ENCODE measurements at places on chromosomes 5 and 9.

- no peak for DNase-seq
These were observed 70.5 kb upstream of the GFPT2 start for GRCh38 chr5:180423598-180423997.

GRCh38 chr9:10146517-10147331 lies 466.1 kb downstream of the PTPRD start:
- no peak for DNase-seq

- DNase-seq, result peak; percentile 41
These were observed 35.9 kb upstream of the HSPA9 start for GRCh38 chr5:138610918-138611677.

DNA sequence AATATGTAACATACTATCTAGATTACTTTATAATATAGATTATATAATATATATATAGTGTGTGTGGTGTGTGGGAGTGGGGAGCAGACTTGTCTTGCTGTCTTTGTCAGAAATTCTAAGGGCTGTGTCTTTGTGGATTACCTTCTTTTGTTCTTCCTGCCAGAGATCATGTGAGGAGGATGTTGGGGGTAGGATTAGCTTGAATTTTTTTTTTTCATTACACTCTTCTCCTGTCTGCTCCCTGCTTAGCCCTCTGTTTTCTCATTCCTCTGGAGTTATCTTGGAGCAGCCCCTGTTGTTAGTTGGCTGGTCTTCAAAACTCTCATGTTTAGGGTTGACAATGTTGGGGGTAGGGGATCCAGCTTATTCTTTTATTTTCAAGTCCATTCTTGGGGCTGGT lies 21.0 kb upstream of the C9orf40 start:
- DNase-seq, result no peak

GRCh38 chr9:87497604-87498045 lies at the start of gene DAPK1:
Gene DAPK1, plus strand, starts transcription at chr9:87497867. Its CDS starts 1,211 bp downstream, at chr9:87499078.
- DNase-seq, result peak; percentile 68

DNA sequence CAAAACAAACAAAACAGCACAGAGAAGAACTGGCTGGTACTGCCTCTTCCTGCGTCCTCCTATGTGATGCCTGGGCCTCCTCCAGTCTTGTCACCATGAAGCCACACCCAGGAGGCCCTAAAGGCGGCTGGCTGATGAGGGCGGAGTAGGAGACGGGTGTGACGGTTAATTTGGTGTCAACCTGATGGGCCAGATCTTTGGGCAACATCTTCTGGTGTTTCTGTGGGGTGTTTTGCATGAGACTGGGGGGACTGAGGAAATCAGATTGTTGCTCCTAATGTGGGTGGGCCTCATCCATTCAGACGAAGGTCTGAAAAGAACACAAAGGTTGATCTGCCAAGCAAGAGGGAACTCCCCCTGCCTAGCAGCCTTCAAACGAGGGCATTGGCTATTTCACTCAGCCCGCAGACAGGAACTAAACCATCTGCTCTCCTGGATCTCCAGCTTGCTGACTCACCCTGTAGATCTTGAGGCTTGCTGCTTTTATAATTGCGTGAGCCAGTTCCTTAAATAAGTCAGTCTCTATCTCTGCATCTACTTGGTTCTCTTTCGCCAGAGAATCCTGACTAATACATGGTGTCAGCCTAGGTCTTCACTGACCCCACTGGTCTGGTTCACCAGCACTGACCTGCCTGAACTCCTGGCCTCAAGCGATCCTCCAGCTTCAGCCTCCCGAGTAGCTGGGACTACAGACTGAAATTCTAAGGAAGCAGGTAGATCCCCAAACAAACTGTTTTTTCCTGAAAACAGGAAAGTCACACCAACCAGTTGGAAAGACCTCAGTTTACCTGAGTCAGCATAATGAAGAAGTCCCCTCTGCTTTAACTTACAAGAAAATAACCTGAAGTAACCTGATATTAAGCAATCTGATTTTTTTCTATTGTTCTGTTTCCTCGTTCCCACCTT lies 12.8 kb upstream of the ZFP62 start:
- DNase-seq, result no peak

- no peak for DNase-seq
These were observed 3.7 kb downstream of the CDK20 start for GRCh38 chr9:87970602-87971001.

- no peak for DNase-seq
These were observed 113.1 kb downstream of the JMY start for GRCh38 chr5:79349047-79349446.

GRCh38 chr5:73451224-73452130 lies 2.9 kb upstream of the FOXD1 start:
- peak; percentile 77 for DNase-seq

- no peak for DNase-seq
These were observed 220.9 kb downstream of the GADD45G start for GRCh38 chr9:89825669-89826068.

DNA sequence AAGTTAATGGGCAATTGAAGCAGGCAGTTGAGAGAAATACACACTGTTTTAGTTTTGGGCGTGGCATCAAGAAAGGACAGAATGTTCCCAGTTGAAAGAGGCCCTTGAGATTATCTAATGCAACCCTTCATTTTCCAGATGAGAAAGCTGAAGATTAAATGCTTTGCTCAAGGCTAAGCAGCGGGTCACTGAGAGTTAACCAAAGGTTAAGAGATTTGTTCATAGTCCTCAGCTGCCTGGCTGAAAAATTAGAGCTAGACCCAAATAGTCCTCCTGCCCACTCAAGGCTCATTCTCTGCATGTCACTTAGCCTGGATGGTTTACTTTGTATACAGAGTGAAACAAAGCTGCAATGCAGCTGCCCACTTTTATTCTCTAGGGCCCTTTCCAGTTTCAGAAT lies 46.7 kb upstream of the MAMDC2 start:
- no peak for DNase-seq

DNA sequence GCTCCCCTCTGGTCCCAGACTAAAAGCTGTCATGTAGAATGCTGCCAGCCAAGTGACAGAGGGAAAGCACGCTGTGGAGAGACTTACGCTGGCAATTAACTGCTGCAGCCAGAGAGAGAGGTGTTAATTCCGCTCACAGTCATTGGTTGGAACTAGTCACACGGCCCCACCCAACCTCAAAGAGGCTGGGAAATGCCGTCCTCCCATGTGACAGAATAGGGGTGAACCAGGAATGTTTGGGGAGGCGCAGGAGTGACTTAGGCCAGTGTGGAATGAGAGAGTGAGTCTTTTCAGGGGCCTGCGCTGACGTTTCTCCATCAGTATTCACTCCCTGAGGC lies 87.6 kb downstream of the AMBP start:
- DNase-seq, result no peak

GRCh38 chr5:131375351-131375750 lies 111.5 kb downstream of the CDC42SE2 start:
- no peak for DNase-seq

DNA sequence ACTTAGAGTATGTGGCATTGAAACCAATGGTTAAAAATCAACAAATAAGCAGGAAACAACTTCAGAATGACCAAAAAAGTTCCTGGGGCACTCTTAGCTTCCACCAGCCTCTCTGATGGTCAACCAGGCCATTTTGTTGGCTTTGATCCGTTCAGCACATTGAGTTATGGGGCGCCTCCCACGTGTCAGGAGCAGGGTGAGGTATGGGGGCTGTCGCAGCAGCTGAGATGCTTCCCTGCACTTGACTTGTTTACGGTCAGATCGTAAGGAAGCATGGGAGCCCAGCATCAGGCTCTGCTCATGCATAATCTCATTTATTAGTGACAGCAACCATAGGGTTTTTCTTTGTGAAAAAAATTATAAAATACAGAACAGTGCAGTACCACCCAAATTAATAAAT lies 16.7 kb downstream of the SYK start:
- DNase-seq, result no peak

DNA sequence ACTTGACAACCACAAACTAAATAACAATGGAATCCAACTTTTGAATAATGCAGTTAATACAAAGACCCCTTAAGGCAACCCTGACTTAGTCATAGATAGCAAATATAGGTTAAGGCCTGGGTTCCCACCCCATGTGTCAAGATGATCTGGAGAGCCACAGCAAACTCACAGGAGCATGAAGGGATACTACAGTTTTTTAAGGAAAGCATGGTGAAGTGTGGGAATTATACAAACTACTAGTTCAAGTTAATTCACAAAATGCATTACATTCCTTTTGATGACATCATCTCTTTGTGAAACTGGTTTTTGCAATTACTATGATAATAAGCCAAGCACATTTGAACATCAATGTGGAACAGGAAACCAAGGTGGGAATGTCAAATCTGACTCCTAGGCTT lies 50.6 kb downstream of the LHFPL2 start:
- DNase-seq, result no peak

GRCh38 chr5:135821061-135821801 lies 13.2 kb upstream of the SLC25A48 start:
- no peak for DNase-seq

DNA sequence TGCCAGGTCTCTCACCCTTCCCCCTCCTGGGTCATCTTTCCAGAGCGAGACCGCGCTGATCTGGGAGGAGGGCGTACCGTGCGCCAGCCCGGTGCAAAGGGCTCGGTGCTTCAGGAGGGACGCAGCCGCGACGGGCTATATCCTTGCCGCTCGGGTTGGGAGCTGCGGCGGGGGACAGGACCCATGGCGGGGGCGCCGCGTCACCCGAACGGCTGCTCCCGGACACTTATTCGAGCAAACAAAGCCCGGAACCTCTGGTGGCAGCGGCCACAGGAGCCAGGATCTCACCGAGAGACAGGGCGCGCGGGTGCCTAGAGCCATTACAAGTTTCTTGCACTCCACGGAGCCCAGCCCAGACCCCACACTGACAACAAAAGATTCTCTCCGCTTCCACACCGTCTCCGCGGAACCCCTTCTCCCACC lies 1.3 kb downstream of the SEMA6A start:
- DNase-seq, result peak; percentile 26

- DNase-seq, result peak; percentile 16
These were observed 396.2 kb upstream of the IRX4 start for GRCh38 chr5:2278825-2279456.

GRCh38 chr5:133460172-133460758 lies 152.1 kb downstream of the FSTL4 start:
- peak; percentile 51 for DNase-seq

- no peak for DNase-seq
These were observed 133.0 kb downstream of the DOCK2 start for GRCh38 chr5:169770109-169770508.

GRCh38 chr5:66633754-66634153 lies 37.6 kb downstream of the MAST4 start:
- no peak for DNase-seq

DNA sequence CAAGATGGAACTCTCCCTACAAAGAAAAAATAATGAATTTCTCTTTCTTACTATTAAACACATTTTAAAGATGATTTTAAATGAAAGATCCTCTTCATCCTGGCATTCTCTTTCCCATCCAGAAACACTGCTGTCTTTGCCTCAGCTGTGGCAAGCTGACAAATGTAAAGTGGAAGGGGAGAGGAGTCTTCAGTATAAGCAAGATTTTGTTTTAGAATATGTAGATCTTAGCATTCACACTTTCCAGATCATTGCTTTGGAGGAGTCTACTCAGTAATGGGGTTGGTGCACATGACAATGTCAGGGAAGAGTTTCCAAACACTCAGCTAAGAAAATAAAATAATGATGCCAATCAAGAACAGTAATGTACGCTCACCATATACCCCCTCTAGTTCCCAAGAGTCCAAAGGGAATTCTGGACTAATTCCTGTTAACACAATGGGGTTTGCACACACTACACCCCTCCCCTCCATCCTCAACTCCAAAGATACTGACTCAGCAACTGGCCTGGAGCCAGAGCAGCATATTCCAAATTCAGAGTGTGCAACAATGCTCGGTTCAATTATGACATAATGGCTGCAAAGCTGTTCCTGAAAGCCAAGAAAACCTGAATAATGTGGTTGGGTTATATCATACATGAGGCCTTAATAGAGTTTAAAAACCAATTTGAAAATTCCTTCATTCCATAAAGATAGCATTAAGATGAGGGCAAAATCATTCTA lies 4.6 kb downstream of the C5orf63 start:
- DNase-seq, result no peak

DNA sequence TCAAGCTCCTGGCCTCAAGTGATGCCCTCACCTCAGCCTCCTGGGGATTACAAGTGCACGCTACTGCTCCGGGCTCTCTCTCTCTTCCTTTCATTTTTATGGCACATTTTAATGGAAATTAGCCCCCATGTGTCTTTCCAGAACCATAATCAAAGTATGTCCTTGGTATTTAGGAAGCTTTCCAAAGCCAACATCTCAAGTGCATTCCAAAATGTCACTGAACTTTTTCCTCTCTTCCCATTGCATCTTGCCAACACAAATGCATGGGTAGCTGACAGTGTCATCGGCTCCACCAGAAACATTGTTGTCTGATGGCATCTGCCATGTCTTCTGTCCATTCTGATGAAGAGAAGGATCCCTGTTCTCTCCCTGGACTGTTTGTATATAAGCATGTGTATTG lies 90.5 kb upstream of the ANXA1 start:
- DNase-seq, result no peak

All from neural crest cell (in vitro differentiated cells).